Stimulated activated CD4-positive, alpha-beta T cell treated with anti-CD3 and anti-CD28 coated beads, TNF-alpha, amount 100 ng/mL, for 4 hours (primary cell): ENCODE measurements at places on chromosomes 7 and 10.

GRCh38 chr7:99111591-99111990 is 32.3 kb downstream of the SMURF1 start:
- no peak for DNase-seq

- DNase-seq = peak; percentile 5
Measured at GRCh38 chr7:129376076-129376777, 58.0 kb upstream of the STRIP2 start.

DNA sequence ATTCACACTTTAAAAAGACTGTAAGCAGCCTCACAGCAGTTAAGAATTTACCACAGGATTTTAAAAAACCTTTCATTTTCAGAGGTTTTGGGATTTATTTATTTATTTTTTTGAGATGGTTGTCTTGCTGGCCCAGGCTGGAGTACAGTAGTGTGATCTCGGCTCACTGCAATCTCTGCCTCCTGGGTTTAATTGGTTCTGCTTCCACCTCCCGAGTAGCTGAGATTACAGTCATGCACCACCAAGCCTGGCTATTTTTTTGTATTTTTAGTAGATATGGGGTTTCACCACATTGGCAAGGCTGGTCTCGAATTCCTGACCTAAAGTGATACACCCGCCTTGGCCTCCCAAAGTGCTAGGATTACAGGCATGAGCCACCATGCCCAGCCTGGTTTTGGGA is 19.1 kb downstream of the MINDY4 start:
- DNase-seq = no peak

GRCh38 chr7:11795231-11795630 is 36.8 kb downstream of the THSD7A start:
- DNase-seq = no peak

DNA sequence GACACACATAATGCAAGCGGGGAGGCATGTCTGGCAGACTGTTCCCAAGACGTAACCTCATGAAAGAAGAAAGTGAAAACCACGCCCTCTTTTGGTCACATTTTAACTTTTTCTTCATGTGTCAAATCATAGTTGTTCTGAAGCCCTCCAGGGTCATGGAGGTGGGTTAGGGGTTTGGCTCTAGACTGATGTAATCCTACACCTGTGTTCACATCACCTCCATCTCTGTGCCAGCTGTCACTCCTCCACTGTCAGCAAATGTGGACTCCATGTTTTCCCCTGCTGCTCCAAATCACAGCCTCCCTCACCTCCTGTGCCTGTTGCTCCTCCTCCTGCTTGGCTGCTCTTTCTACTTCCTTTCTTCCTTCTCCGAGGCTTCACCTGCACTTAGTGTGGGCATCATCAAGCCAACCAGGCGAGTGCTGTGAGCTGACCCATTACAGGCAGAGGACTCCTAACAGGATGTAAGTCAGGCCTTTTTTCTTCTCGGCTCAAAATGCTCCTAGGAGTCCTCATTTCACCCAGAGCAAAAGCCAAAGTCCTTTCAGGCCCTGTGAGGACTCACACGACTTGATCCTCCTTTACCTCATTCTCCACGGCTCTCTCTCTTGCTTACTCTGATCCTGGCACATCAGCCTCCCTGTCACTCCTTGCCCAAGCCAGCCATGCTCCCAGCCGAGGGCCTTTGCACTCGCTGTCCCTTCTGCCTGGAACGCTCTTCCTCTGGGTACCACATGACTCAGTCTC is 66.4 kb upstream of the IFRD1 start:
- no peak for DNase-seq

DNA sequence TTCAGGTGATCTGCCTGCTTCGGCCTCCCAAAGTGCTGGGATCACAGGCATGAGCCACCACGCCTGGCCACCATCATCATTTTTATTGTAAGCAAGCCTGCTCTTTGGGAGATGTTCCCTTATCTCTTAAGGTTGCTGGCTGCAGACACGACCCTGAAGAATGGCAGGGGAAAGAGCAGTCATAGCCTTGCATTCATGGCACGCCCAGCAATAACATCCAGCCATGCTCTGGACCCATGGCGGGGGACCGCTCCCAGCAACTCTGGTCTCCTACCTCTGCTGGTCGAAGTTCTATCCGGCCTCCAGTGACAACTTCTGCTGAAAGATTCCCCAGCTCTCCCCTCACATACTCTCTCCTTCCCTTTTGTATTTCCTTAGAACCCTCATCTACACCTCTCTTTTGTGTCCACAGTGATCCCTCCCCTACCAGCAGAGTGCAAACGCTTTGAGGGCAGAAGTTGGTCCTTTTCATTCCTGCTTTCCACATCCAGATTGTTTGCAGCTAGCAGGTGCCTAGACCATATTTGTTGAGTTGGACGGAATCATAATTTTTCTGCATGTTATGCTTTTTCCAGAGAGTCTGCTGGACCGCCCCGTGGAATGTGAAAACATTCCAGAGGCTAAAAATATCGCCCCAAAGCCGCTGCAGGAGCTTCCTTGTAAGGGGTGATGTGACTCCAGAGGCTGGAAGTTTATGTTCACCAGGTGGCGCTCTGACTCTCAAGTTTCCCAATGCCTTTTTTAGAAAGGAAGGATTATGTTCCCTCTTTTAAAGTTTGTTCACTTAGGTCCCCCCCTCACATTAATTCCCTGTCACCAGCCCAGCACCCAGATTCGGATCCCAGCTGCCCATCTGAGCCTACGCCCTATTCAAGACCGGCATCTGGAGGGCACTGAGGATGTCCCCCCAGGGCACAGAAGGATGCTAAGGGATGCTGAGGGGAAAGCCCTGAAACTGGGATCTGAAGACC is 4.3 kb upstream of the MARVELD1 start:
- no peak for DNase-seq

DNA sequence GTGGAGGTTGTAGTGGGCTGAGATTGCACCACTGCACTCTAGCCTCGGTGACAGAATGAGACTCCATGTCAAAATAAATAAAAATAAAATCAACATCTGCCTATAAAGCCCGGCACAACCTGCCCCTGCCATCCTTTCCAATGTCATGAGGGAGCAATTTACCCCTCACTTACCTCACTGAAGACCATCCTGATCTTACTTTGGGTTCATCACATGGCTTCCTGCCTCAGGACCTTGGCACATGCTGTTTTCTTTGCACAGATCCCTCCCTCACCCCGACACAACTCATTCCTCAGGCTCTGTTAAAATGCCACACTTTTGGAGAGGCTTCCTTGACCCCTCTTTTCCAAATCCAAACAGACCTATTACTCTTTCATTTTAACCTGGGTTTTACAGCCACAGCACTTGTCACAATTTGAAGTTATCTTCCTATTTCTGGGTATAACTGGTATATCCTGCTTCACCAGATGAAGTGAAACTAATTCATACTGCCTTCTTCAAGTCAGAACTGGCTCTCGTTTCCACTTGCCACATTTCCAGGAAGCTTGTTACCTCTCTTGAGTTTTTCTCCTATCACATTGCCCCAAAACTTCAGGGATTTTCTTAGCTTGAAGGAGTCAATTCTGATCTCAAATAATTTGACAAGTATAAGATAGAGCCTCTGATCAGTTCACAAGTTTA is 69.3 kb upstream of the PARD3 start:
- DNase-seq = no peak

DNA sequence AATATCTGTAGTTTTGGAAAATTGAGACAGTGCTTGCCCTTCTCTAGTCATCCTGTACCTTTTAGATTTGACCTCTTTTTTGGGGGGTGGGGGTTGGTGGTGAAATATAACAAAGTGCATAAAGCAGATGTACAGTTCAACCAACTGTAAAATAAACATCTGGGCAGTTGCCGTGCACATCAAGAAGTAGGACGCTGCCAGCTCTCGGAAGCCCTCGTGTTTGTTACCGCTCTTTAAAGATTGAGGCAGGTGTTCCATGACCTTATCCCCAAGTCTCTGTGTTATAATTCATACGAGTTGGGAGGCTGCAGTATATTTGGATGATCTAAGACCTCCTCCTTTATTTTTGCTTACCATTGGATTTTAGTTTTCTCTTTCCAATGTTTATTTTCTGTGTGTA is 55.1 kb downstream of the SDK1 start:
- no peak for DNase-seq

GRCh38 chr10:122154031-122154544 is 117.0 kb upstream of the BTBD16 start:
- no peak for DNase-seq

- DNase-seq = no peak
Measured at GRCh38 chr10:52256832-52257691, 57.0 kb upstream of the DKK1 start.

DNA sequence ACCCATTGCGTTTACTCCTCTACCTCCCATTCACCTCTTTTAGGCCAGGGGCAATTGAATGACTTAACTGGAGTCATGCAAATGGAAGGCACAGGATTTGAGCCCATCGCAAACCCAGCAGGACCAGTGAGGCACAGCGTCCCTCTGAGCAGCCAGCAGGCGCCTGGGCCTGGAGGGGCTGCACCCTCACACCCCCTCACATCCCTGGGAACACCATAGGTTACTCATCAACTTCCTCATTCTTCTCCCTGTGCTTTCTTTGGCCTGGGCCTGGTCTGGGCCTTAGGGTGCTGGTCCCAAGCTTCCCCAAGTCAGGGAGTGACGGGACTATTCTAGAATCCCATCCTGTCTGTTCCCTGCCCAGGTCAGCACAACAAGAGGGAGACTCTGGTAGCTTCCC is 169.4 kb upstream of the EEPD1 start:
- no peak for DNase-seq

DNA sequence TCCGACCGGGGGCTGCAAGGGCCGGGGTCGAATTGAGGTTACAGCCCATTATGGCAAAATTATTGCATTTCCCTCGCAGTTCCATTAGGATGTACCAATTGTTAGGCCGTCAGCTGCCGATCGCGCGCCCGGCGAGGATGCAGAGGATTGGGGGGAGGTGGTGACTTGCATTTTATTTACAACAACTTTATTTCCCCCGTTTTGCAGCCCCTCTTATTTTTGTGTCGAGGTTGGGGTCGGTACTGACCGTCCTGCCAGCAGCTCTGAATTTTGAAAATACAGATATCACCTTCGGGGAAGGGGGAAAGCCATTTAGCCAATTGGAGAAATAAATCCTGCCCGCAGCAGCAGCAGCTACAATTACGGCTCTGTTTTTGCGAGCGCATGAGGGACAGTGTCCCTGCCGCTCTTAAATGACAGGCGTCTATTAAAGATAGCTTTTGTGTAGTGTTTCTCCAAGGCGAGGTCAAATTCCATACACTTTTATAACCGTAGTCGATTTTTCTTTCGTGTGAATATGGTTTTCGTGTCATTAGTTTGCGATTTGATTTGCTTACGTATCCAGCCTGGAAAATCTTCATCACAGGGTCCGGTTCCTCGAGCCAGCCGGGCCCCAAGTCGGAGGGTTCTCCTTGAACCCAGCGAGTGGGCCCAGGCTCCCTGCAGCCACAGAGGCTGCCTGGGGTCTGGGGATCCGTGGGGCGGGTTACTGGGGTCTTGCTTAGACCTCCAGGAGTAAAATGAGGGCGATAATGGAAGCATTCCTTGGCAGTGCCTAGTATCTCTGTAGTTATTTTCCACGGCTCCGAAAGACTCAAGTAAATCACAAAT is 684 bp upstream of the HOXA5 start:
- no peak for DNase-seq

GRCh38 chr7:85829817-85830432 is 643.1 kb upstream of the SEMA3D start:
- DNase-seq = no peak

- no peak for DNase-seq
Measured at GRCh38 chr10:119299531-119299930, 92.2 kb downstream of the GRK5 start.

GRCh38 chr7:12783421-12784095 is 96.1 kb downstream of the ARL4A start:
- DNase-seq = no peak

DNA sequence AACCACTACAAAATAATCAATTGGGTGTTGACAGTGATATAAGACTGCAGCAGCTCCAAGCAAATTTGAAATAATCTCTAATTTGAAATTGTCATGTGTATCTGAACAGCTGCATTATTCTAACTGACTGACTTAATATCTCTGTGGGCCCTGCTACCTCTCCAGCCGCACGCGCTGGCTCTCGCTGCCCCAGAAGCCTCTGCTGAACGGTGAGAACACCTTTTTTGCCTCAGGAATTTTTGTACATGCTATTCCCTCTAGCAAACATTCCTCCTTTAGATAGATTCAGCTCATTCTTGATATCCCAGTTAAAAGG is 155.9 kb upstream of the MDFIC start:
- DNase-seq = no peak
